Activated CD8-positive, alpha-beta T cell treated with anti-CD3 and anti-CD28 coated beads for 36 hours (primary cell): ENCODE measurements at places on chromosomes 16 and 17. TPM values are rescaled to one million over a fixed set of nuclear protein-coding genes. Genes with fewer than 3 reads are reported as not detected.

DNA sequence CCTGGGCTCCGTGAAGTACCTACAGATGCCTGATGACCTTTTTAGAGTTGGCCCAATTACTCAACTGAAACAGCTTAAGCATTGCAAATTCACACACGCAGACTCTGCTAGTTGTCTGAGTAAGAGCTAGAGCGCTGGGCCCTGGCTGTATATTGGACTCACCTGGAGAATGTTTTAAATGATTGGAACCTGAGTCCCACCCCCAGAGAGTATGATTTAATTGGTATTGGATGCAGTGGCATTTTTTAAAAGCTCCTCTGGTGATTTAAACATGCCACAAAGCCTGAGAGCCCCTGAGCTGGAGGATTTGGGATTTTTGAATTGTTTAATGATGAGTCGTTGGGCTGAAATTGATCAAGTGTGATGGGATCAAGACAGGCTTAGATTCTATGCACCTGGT, 143.9 kb upstream of the SDK2 start:
- no peaks in the 10 kb centered on the region for H3K27me3 ChIP-seq
- H3K27ac ChIP-seq, result no peak overlapping the region
- H3K4me3 ChIP-seq, result no peak overlapping the region
- no peak for DNase-seq
- no peaks in the 10 kb centered on the region for H3K4me1 ChIP-seq

The TMEM114 gene
- not detected for total RNA-seq

The SLC47A1 gene
- total RNA-seq, result 0.11 TPM

The MFSD6L gene
- 0.22 TPM for total RNA-seq

- H3K4me3 ChIP-seq, result no peak overlapping the region
- peaks cover 13% of the 10 kb centered on the region for H3K4me1 ChIP-seq
- H3K27ac ChIP-seq, result no peak overlapping the region
- peaks cover 22% of the 10 kb centered on the region for H3K36me3 ChIP-seq
- no peaks in the 10 kb centered on the region for H3K27me3 ChIP-seq
- DNase-seq, result no peak
Measured at GRCh38 chr17:76166906-76167305, 25.9 kb upstream of the FOXJ1 start.

The KIF2B gene
- total RNA-seq, result not detected

GRCh38 chr16:7746941-7747340, 414.3 kb downstream of the RBFOX1 start:
- no peak for DNase-seq
- no peaks in the 10 kb centered on the region for H3K4me1 ChIP-seq
- no peaks in the 10 kb centered on the region for H3K27me3 ChIP-seq
- H3K27ac ChIP-seq, result no peak overlapping the region
- no peaks in the 10 kb centered on the region for H3K36me3 ChIP-seq
- no peak overlapping the region for H3K4me3 ChIP-seq

The KRTAP9-4 gene
- total RNA-seq, result not detected

GRCh38 chr16:57474671-57475661, 11.3 kb downstream of the DOK4 start:
- peaks cover 15% of the 10 kb centered on the region for H3K4me1 ChIP-seq
- H3K4me3 ChIP-seq, result no peak overlapping the region
- H3K36me3 ChIP-seq, result peaks cover 3% of the 10 kb centered on the region

GRCh38 chr16:49562228-49562627, 188.6 kb downstream of the C16orf78 start:
- DNase-seq, result no peak
- no peak overlapping the region for H3K27ac ChIP-seq
- H3K4me3 ChIP-seq, result no peak overlapping the region

GRCh38 chr17:81371910-81372760, 23.1 kb upstream of the BAHCC1 start:
- H3K27me3 ChIP-seq, result no peaks in the 10 kb centered on the region
- no peaks in the 10 kb centered on the region for H3K4me1 ChIP-seq
- no peak overlapping the region for H3K4me3 ChIP-seq
- no peak for DNase-seq
- H3K36me3 ChIP-seq, result no peaks in the 10 kb centered on the region

DNA sequence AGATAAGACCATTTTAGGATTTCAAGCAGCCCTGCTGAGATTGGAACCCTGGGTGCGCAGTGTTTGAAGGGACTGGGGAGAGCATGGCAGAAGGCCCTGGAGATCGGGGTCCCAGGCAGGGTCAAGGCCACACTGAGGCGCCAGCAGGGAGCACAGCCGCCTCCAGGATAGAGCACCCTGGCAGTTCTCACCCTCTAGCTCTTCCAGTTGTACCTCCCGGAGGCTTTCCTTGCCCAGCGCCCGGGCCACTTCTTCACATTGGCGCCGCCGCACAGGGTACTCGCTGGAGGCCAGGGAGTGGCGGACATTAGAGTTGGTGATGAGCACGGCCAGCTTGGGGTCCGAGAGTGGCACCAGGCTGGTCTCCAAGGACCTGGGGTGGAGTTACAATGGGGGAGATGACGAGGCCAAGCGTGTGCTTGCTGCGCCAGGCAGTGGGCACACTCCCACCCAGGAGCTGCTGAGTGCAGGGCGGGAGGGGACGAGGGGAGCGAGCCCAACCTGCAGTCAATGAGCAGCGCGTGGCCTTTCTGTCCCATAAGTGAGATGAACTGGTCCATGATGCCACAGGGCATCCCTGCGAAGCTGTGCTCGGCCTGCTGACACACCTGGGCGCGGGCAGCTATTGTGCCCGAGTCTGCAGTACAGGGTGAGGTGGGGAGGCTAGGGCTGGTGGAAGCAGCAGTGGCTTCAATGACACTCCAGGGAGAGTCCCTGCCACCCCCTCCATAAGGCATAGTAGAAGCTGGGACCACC, 2.3 kb downstream of the GALK1 start:
- no peaks in the 10 kb centered on the region for H3K27me3 ChIP-seq
- H3K27ac ChIP-seq, result no peak overlapping the region
- DNase-seq, result no peak
- H3K36me3 ChIP-seq, result no peaks in the 10 kb centered on the region

DNA sequence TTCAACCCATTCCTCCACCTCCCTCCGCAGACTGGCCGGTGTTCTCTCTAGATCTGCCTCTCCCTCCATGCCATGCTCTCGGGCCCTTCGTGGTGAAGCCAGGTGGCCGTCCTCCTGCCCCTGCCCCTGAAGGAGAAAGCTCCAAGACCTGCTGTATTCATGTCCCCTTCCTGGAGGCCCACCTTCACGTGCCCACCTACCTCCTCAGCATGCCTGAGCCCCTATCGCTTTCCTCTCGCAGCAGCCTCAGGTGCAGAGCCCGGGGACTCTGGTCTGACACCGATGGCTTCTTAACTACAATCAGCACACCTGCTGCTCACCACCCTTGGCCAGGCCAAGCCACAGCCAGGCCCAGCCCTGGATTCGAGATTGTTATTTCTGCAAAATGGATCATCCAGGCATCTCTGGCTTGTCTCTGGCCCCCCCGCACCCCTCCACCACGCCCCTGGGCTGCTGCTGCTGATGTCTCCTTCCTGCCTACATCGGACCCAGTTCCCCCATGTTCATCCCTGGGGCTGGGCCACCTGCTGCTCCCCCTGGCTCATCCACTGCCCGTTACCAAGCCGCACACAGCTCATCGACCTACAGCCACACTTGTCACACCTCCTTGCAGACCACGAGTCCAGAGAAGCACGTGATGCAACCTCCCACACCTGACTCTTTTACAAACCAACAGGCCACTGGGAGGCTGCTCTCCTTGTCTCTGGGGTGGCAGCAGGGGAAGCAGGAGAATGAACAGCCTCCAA, 32.5 kb upstream of the TNFRSF13B start:
- H3K4me3 ChIP-seq, result no peak overlapping the region
- H3K4me1 ChIP-seq, result no peaks in the 10 kb centered on the region
- H3K27ac ChIP-seq, result no peak overlapping the region
- DNase-seq, result no peak
- H3K27me3 ChIP-seq, result no peaks in the 10 kb centered on the region

DNA sequence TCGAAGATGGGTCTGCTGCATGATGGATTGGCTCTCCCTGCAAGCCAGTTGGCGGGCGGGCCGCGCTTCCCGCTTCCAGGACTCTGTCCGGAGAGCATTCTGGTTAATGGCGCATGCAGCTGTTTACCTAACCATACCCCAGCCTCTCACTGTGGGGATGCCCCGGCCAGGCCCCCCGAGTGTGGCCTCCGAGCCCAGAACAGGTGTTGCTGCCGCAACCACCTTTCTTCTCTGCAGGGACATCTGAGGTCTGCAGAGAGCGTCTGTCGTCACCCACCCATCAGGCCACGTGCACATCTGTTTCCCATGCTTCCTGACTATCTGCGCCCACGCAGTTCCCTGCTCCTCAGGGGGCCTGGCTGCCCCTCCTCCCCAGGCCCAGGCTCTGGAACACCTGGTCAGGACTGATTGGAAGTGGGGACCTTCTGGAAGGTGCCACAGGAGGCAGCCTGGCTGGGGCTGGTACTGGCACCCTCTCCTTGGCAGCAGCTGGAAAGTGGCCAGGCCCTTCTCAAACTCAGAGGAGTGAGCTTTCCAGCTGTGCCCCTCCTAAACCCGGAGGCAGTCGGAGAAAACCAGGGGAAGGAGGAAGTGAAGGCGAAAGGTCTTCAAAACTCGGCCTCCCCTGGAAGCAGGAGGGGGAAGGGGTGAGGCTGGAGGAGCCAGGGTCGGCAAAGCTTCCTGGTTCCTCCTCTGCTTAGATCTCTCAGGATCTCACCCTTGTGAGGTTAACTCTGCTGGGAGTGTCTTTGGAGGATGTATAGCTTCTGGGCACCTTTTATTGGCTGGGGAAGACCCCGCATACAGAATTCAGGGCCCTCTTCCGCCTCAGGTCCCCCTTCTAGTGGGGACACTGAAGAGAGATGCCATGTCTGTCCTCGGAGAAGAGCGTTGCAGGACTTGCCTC, 64.5 kb upstream of the CIBAR2 start:
- no peaks in the 10 kb centered on the region for H3K4me1 ChIP-seq
- H3K27me3 ChIP-seq, result peaks cover 39% of the 10 kb centered on the region
- H3K36me3 ChIP-seq, result no peaks in the 10 kb centered on the region
- no peak for DNase-seq
- H3K27ac ChIP-seq, result no peak overlapping the region
